GM20000 (cell line): ENCODE measurements at places on chromosomes 16 and 17.
A peak's percentile ranks its signal among the peaks of the same experiment; 100 is the strongest.

- DNase-seq = no peak
These were observed 31.3 kb downstream of the PLCG2 start for GRCh38 chr16:81810361-81810760.

DNA sequence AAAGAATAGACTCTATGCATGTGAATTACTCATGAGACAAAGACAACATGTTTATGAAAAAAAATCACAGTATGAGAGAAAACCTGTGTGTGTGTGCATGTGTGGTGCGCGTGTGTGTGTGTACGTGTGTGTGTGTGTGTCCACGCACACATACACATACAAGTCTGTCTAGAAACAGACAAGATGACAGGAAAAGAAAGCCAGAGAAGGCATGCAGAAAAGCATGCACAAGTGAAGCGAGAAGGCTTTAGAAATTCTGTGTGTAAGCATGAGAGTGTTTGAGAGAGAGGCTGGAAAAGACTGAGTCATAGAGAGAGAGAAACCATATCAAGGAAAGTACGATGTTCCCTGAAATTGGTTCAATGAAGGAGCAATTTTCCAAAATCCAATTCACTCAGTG is 566.4 kb upstream of the C16orf82 start:
- no peak for DNase-seq

DNA sequence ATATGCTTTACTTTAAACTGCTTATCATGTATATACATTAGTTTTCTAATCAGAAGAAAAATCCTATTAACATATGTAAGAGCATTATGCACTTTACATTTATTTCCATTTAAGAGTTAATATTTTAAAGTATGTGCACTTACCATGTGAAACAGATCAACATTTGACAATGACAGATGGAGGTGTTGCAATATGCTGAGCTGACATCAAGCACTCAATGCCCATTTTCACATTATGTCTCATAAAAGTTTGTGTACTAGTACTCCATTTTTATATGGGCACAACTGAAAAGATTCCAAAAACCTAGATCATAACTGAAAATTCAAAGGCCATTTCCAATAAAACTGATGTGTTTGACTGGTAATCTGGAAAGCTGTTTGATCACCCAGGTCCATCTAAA is 420.9 kb upstream of the SOX9 start:
- DNase-seq = no peak

DNA sequence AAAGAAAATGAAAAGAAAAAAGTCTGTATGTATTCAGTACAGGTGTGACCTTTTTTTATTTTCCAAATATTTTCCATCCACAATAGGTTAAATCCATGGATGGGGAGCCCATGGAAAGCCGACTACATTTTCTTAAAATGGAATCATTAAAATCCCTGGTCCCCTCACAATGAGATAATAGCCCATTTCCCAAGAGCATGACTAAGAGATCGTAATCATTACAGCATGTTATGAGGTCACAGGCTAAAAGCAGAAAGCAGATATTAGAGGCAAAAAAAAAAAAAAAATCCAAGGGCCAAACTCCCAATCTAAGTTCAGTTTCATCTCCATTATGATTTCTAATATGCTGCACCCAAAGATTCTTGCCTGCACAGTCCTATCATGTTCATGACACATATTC is 44.7 kb downstream of the CYTH1 start:
- no peak for DNase-seq

GRCh38 chr16:56460101-56460500 is 8.7 kb downstream of the OGFOD1 start:
- DNase-seq = no peak

DNA sequence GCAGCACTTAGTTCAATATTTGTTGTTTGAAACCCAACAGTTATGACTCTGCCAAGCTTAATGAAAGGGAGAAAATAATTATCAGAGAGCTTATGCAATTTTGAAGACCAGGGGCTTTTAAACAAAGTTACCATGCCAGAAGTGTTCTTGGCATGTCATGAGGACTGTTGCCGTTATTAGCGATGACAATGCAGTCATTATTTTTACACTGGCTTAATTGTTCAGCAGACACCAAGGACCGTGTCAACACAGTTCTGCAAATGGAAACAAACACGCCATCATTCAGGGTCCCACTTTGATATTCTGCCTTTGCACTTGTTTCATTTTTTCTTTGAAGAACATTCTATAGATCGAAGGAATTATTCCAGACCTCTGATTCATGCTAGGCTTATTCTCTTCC is 518.5 kb downstream of the CDH13 start:
- no peak for DNase-seq

- DNase-seq = peak; percentile 40
These were observed 53.0 kb upstream of the GAS7 start for GRCh38 chr17:10251212-10251948.

- no peak for DNase-seq
These were observed 13.2 kb downstream of the KLHL36 start for GRCh38 chr16:84661418-84662060.

GRCh38 chr16:4364196-4365013 is 7.2 kb upstream of the VASN start:
- no peak for DNase-seq

- DNase-seq = no peak
These were observed 206.0 kb downstream of the CYB561 start for GRCh38 chr17:63240106-63240505.

DNA sequence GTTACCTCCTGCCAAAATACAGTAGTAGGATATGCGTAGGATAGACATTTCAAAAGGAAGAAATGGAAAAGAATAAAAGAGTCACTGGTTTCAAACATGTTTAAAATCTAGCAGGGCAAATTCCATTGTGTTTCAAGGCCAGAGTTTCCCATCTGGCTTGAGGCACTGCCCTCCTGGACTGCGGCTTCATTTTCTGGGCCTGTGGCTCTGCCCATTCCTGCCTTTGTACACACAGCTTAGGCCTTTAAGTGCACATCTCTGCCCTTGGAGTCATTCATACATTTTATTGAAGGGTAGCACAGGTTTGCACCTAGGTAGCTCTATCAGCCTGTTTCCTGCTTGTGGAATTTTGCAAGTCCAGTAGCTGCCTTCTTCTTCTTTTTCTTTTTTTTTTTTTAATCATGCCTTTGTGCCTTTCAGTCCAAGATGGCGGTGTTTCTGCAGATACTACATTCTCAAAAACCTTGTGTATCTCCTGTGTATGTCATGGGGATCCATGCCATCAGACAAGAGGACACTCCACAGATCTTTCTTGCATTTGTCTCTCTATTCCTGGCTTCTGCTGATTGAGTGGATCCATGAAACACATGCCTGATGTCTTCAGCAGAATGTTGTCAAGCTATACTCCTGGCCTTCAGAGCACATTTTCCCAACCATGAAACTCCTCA is 282.9 kb downstream of the BCAS3 start:
- no peak for DNase-seq

DNA sequence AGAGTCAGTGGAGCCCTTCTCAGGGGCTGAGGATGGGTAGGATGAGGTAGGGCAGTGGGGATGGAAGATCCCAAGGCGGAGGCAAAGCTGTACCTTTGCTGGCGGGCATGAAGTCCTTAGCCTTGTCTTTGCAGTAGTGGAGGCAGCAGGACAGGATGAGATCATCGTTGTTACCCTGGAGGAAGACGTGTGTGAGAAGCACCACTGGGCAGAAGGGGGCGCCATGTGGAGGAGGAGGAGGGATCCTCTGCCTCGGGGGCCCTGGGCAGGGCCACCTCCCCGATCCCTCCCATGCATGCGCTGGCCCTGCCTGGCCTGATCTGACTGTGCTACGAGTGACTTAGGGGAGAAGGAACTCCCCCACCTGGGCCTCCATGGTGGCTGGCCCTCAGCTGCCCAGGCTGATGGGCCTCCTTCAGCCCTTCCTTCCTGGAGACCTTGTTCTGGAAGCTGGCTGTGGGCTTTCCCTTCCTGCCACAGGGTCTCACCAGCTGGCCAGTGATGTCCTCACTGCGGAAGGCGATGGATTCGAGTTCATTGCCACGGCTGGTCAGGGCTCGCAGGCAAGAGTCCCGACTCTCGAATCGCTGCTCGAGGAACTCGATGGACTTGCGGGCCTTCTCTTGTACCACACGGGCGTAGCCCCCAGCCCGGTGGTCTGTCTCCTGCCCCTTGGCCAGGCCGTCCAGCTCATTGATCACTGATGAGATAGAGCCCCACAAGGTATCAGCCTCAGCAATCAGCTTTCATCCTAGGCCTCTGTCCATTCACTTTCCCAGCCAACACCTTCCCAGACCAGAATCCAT is 10.3 kb downstream of the HIC1 start:
- peak; percentile 75 for DNase-seq

GRCh38 chr17:39264119-39264518 is 38.4 kb upstream of the STAC2 start:
- no peak for DNase-seq

DNA sequence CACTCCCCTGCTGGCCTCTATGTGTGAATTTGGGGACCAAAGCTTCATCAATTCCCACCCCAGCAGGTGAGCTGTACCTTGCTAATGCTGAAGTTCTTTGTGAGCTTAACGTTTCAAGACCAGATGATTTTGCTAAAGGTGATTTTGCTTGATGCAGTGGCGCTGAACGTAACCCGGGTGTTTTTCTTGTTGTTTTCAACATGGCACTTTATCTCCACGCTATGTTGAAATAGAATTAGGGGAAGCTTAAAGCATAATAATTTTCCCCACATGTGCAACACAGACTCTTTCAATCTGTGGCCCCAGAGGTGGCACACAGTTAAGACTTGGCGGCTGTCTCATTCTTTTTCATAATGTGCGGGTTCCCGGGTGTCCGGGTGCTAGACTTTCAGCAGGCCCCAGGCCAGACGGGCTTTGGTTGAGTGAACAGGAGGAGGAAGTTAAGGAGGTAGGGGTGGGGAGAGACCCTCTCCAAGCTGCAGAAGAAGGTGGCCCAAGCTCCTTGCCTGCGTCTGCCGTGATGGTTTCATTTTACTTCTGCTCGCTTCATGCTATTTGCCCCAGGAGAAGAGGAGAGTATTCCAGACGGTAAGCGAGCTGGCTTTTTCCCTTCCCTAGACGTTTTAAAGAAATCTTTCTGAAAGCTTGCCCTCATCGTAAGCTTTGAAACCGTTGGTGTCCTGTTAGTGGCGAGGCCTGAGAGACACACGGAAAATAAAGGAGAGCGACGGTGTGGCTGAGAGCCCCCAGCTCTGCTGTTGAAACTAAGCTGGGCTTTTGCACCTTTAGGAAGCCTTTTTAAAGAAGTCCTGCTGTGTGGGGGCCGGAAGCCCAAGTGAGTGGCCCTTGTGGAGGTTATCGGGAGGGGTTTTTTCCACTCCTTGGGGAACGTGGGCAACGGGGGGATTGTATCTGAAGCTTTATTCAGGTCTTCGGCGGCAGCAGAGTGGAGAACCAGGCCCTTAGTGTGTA is 4.2 kb downstream of the FOXC2 start:
- DNase-seq = no peak

DNA sequence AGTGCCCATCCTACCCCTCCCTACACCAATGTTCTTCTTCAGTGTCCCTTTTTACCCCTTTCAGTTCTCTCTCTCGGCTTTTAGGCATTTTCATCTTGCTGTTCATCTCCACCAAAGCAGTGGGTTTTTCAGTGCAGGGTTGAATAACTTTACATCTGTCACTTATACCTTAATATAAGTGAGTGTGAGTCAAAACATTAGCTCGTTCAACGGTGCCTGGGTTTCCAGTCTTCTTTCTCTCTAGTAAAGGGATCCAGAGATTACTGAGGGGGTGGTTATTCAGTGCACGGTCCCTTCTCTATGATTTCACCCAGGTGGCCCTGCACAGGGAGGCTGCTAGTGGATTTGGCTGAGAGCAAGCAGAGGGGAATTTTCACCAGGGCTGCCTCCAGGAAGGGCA is 210.6 kb upstream of the CDH5 start:
- DNase-seq = no peak

DNA sequence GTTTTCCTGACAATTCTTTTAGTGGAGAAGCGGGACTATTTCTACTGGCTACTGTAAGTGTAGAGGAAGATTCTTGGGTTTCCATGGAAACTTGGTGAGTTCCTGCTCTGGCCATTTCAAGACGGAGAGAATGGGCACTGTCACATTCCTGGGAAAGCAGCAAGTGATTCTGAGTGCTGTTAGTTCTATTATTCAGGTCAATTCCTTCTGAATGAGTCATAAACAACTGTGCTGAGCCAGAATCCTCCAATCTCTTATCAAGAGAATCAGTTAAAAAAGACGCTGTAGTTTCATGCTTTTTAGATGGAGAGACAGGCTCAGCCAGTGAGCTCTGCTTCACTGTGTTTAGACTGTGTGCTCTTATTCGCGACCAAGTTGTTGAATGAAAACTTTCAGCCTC is 19.6 kb downstream of the AKAP10 start:
- no peak for DNase-seq

GRCh38 chr17:40106760-40107521 is 6.6 kb upstream of the NR1D1 start:
- no peak for DNase-seq

GRCh38 chr17:72527789-72528188 is 407.0 kb downstream of the SOX9 start:
- DNase-seq = no peak

- no peak for DNase-seq
These were observed 64.9 kb downstream of the CDYL2 start for GRCh38 chr16:80739523-80739922.

- peak; percentile 2 for DNase-seq
These were observed 19.5 kb upstream of the ITGAX start for GRCh38 chr16:31335431-31335830.

DNA sequence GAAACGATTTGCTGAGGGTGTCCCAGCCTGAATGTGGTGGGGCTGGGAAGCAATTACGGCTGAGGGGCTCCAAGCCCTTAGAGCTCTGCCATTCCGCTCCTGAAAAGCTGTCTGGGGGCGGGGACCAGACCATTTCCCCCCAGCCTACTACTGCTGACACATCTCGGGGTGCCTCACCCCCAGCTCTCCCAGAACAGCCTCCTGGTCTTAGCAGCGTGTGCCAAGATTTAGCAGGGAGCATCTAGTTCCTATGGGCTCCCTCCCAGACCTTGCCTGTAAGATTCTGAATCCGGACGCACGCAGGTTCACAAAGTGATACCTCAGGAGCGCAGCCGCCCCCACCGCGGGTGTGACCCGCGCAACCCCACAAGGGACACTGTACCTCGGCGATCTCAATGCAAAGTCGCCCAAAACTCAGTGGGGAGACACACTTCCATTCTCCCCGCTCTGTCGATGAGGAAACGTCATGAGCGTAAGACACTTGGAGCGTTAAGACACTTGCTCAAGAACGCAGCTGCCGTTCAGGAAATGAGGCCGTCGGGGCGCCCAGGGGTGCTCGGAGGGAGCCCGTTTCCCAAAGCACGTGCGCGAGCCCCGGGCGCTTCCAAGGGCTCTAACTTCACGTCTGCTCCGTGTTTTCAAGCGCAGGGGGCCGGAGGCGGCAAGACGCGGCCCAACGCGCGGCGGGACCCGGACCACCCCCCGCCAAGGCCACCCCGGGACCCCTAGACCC is 629 bp downstream of the GEMIN4 start:
- DNase-seq = peak; percentile 62

DNA sequence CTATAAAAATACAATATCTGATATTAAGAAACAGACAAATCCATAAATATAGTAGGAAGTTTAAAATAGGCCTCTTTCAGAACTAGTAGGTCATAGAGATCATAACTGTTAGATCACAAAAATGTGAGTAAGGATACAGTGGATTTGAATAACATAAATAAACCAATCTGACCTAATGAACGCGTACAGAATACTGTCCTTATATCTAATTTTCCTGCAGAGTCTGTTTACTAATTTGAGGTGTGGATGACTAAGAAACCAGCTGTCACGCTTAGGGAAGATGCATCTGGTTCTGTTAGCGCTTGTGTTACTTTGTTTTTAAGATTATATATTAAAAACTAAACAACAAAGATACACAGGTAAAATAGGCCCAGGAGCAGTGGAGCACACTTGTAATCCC is 14.8 kb downstream of the CPD start:
- no peak for DNase-seq

- DNase-seq = no peak
These were observed 18.5 kb upstream of the KCTD5 start for GRCh38 chr16:2663553-2664546.

GRCh38 chr16:85328676-85329058 is 216.4 kb upstream of the CIBAR2 start:
- DNase-seq = no peak
